ENCODE measurements at places on chromosomes 1 and 21.

DNA sequence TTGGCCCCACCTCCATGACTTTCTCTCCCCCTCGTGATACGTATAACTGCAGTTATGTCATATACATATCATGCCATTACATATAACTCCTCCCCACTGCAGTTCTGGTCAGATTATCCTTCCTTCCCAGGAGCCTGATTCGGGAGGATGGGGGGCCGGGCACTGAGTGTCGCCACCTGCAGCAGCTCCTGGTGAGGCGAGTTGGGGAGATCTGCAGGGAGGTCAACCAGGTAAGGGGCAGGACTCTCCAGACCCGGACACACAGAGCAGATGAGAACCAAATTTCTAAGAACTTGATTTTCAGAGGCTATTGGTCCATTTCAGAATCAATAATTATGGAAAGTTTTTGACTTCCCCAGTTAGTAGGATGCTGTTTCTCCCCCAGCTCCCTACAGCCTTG, 19.5 kb downstream of the HYI start:
- no peak for DNase-seq

GRCh38 chr21:42102526-42102925, 31.4 kb downstream of the UMODL1 start:
- no peak for DNase-seq

DNA sequence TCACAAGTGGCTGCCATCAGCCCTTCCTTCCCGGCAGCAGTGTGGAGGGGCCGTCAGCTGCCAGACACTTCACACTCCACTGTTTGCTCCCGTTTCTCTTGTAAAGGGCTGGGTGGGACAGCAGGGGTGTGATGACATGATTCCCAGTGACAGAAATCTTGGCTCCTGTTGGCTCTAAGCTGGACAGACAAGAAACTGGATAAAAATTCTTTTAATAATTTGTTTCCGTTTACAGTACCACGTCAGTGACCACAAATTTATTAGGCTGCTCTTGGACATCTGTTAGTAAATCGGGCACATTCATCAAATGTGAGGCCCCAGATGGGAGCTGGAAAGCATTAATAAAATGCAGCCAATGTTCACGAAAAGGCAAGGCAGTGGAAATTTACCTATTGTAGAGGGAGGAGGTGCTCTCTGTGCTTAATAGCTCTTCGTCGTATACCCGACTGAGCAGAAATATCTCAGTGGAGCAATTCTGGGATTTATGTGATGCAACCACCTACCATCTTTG, 353.7 kb upstream of the GREM2 start:
- DNase-seq = no peak

- DNase-seq = no peak
These were observed 58.9 kb downstream of the DIPK1A start for GRCh38 chr1:92902406-92902744.

DNA sequence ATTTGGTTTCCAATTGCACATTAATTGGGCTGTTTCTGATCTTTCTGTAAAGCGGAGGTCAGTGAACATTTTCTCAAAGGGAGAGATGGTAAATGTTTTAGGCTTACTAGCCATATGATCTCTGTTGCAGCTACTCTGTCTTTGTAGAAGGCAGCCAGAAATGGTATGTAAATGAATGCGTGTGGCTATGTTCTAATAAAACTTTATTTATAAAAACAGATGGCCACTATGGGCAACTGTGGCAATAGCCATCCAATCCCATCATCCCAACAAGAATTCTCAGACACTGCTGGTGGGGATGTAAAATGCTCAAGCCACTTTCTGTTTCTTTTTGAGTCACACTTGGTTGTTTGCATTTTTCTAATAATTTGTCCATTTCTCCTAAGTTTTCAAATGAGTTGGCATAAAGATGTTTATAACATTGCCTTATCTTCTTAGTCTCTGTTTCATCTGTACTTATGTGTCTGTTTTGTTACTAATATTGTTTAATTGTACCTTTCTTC, 448.8 kb upstream of the VAMP3 start:
- no peak for DNase-seq
